CD4-positive, alpha-beta T cell treated with Interleukin-17A for 4 hours (primary cell): ENCODE measurements at places on chromosomes 12 and 14.

- no peak for DNase-seq
Observed at GRCh38 chr14:59123531-59123930, 64.9 kb upstream of the DAAM1 start.

DNA sequence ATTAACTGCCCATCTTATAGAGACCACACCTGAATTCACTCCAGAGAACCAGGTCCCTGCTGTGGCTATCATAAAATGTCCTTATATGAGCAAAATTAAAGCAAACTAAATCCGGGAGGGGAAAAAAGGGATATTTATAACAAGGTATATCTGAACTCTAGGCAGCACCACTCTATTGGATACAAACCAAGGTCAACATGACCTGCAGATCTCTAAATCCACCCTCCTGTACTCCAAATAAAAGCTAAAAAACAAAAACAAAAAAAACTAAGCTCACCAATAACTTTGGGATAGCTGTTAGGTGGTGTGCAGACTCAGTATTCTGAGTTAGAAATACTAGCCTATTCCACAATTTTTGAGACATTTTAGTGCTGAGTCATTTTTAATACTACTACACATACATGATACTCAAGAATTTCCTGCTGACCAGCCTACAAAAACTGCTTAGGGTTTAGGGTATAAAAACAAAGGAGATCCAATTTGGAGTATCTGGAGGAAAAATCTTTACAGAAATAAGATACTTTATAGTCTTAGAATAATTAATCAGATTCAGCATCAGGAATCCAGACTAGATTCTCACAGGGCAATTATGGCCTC is 46.6 kb upstream of the LTBP2 start:
- DNase-seq, result no peak

- no peak for DNase-seq
Observed at GRCh38 chr12:132406493-132407450, 77.4 kb upstream of the GALNT9 start.

- no peak for DNase-seq
Observed at GRCh38 chr12:71312768-71313403, 126.7 kb upstream of the LGR5 start.

GRCh38 chr12:89349814-89350213 is 2.5 kb downstream of the DUSP6 start:
- no peak for DNase-seq

DNA sequence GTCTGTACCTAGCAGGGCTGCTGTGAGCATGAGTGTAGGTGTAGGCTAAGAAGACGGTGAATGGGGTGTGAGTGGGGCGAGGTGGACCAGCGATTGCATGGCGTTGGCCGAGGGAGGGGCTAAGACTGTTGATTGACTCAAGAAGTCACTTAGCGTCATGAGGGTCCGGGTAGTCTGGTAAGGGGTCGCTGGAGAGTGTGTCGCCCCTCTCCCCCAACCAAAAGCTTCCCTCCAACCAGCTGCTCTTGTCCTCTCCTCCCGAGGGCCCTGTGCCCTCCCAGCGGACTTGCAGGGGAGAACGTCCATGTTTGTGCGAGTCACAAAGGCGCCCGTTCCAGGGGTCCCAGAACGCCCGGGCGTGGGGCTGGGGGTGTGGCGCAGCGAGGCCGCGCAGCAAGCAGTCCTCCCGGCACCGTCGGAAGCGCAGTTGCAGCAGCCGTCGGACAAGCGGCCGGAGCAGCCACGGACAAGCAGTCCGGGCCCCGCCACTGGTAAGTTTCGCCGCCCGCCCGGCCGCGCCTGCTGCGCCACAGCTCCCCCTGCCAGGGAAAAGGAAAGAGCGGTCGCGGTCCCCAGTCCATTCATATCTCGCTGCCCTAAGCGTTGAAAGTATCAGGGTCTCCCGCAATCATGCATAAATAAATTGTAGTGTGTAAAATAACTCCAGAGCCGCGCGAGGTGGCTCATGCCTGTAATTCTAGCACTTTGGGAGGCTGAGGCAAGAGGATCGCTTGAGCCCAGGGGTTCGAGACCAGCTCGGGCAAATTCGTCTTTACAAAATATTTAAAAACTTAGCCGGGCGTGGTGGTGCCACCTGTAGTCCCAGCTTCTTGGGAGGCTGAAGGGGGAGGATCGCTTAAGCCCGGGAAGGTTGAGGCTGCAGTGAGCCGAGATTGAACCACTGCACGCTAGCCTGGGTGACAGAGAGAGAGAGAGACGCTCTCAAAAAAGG is at the start of gene CCDC63:
Gene CCDC63, plus strand, starts transcription at position 373 of the 952 bp plus-strand sequence. CDS start 5,968 bp downstream, outside the sequence.
- peak; percentile 51 for DNase-seq

DNA sequence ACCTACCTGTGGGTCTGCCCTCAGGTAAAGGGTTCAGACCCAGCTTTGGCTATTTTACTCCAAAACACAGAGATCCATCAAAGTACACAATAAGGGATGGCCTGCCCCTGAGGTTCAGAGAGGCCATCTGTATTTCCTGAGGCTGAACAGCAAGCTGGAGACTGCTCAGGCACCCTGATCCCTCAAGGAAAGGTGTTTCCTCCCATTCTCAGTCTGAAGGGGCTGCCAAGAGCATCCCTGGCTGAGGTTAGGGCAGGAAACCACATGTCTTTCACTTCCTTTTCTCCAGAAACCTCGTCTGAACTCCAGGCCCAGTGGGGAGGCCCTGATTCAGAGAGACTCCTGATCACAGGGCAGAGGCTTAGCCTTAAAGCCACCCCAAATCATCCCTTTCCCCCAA is 1.5 kb downstream of the RILPL1 start:
- peak; percentile 23 for DNase-seq

DNA sequence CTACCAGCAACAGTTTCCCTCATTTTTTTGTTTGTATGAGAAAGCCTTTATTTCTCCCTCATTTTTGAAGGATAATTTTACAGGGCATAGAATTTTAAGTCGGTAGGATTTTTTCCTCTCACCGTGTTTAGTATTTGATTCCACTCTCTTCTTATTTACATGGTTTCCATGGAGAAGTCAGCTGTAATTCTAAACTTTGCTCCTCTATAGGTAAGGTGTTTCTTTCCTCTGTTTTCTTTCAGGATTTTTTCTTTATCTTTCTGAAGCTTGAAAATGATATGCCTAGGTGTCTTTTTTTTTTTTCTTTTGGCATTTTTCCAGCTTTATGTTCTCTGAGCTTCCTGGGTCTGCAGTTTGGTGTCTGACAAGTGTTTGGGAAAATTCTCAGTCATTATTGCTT is 75.6 kb upstream of the ETV6 start:
- DNase-seq, result no peak

DNA sequence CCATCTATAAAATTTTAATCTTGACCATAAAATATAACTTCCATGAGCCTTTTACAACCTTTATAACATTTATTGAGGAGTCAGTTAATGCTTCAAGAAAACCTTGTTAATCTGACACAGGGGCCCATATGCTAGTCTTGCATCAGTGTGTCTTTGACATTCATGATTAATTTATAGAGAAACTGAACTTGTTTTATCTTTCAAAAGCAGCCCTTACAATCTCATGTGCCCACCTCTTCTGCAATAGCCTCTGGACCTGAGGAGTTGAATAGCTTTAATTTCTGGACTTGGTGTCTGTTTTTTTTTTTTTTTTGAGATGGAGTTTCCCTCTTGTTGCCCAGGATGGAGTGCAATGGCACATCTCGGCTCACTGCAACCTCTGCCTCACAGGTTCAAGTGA is 8.6 kb upstream of the LPCAT3 start:
- DNase-seq, result no peak

- no peak for DNase-seq
Observed at GRCh38 chr12:79956896-79957295, 22.0 kb upstream of the PPP1R12A start.

- DNase-seq, result no peak
Observed at GRCh38 chr14:37098132-37098531, 74.3 kb downstream of the SLC25A21 start.
